Stimulated activated CD8-positive, alpha-beta memory T cell treated with anti-CD3 and anti-CD28 coated beads, Interleukin-2, amount 100 ng/mL, for 1 hour (primary cell): ENCODE measurements at places on chromosomes 5 and 9.

GRCh38 chr5:35853631-35854030, 3.1 kb upstream of the IL7R start:
- peak; percentile 36 for DNase-seq

- no peak for DNase-seq
Observed at GRCh38 chr5:161380486-161380885, 166.0 kb downstream of the GABRB2 start.

DNA sequence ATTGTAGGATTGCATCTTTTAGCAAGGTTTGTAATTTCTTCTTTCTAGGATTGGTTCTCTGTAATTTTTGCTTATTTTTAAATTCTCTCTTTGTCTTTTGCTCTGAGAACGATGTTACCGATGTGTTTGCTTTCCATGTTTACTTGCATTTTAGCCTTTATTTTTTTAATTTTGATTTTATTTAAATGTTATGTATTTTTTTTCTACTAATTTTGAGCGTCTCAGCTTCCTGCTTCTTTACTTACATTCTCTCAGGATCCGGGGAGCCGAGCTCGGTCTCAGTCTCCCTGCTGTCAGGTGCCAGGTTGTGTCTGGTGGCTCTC, 20.9 kb downstream of the ANXA2R start:
- DNase-seq, result no peak

DNA sequence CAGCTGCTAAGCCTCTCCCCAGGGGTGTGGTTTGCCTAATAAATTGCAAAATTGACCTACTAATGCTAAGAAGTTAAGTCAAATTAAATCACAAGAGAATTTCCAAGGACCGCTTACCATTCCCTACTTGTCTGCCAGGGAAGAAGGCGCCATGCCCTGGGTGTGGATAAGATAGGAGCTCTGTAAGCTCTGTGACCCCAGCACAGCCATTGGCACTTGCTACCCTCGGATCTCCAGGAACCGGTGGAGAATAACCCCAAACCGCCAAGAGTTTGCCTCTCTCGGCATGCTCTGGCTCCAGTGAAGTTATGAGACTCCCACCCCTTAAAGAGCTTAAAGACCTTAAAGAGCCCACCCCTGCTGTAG, 58.9 kb downstream of the NEURL1B start:
- no peak for DNase-seq

- DNase-seq, result no peak
Observed at GRCh38 chr9:23322392-23322791, 503.6 kb downstream of the ELAVL2 start.

DNA sequence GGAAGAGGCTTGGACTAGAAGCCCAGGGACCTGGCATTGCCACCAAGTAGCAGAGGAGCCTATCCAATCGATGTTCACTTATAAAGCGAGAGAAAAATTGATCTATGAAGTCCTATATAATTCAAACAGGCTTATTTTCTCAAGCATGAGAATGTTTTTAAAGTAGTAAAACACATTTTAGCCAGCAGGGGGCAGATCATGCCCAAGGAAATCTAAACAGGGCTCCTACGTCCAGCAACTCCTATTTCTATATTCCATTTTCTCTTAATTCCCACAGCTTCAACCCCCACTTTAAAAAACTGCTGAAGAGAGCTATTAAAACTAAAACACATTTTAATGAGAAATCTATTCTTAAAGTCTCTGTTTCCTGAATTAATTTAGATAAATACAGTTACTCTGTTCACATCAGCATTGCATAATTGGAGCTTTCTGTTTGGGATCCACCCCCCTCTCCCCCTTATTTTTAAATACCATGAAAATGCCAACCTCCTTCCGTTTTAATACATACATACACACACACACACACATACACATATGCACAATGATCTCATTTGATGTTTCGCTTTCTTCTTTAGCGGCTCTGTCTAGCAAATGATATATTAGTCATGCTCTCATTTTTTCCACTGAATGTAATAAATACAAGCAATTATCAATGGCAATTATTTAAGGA, 144.9 kb downstream of the MYO10 start:
- no peak for DNase-seq

DNA sequence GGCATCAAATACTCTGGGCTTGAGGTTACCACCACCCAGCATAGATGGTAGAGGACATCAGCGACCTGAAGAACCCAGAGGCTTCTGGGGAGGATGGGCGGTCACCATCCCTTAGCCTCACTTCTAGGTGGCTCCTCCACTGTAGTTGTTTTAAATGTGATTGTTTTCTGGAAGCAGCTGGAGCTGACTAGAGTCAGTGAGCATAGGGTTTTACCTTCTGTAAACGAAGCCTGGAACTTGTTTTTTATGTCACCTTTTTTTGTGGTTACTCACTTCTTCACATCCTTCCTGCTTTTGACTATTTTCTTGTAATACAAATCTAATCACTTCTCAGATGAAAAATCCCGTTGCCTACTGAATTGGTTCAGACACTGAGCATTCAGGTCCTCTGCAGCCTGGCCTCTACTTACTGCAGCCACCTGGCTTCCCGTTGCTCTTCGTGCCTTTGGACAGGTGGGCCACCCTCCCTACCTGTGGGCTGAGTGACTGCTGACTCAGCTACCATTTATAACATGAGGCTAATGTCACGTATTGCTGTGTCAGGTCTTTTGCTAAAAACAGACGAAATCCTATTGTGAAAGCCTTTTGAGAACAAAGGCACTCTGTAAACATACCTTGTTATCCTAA, 167.8 kb downstream of the MAN2A1 start:
- no peak for DNase-seq

DNA sequence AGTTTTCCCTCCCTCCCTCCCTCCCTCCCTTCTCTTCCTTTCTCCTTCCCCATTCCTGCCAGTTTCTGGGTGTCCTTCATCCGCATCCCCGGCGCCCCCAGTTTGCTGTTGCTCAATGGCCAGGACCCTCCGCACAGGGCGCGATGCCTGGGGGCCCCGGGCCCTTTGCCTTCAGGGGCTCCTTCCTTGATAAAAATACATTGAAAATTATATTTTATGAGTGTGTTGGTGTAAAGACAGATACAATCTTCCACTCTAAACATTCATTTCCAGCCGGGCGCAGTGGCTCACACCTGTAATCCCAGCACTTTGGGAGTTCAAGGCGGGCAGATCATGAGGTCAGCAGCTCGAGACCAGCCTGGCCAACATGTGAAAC, 7.6 kb upstream of the AGPAT2 start:
- no peak for DNase-seq

- no peak for DNase-seq
Observed at GRCh38 chr5:116438979-116439554, 135.6 kb downstream of the SEMA6A start.

DNA sequence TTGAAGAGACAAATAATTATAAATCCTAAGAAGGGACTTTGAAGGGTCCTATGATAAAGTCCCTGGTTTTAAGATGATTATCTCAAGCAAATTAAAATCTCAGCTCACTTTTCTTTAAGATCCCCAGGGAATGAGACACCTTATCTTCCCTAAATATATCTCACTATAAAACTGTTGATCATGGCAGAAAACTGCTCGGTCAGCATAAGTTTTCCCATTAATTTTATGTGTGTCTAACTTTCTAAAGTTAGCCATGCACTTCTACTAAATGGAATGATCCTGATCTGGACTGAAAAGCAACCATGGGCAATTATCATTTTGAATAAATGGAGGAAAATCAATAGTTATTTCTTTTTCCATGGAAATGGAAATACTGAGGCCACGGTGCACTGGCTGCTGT, 314.5 kb downstream of the TRPM3 start:
- DNase-seq, result no peak

- DNase-seq, result no peak
Observed at GRCh38 chr5:154214371-154215106, 24.0 kb downstream of the GALNT10 start.

DNA sequence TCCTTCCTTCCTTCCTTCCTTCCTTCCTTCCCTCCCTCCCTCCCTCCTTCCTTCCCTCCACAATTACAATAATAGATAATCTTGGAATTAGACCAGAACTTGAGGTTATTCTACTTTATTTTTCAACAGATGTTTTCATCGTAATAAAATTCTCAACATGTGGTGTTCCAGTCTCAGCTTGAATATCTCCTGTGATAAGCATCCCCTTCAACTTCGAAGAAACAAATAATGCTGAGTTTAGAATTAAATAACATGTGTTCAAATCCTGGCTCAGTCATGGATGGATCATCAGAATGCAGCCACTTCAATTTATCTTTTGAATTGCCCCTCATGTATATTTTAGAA, 91.4 kb upstream of the PAPPA start:
- DNase-seq, result no peak

- no peak for DNase-seq
Observed at GRCh38 chr5:32538031-32538547, 47.3 kb upstream of the SUB1 start.

GRCh38 chr9:114465906-114466900, 39.1 kb downstream of the WHRN start:
- DNase-seq, result no peak

DNA sequence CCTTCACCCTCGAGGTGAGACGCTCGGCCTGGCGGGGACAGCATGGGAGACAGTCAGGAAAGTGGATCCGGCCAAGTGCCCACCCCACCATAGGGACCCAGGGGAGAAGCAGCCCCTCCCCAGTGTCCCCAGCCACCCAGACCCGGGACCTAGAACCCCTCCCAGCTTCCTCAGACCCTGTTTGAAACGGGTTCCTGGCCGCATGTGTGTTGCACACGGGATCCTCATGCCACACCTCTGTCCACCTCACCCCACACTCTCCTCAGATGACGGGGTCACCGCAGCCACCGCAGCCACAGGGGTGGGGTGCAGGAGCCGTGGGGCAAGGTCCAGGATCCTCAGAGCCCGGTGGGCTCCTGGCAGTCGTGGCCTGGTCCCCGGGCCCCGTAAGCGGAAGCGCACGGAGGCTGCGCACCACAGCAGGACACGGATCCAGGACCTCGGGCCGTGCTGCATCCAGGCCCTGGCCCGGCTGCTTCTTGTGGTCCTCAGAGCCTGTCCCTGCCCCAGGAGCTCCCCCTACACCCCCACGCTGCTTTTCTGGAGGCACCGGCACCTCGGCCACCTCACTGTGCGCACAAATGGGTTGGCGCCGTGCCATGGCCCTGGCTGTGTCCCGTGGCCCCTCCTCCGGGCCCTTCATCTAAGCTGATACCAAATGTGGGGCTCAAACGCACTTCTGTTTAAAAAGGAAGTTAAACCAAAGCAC, 15.3 kb downstream of the TERT start:
- DNase-seq, result no peak

DNA sequence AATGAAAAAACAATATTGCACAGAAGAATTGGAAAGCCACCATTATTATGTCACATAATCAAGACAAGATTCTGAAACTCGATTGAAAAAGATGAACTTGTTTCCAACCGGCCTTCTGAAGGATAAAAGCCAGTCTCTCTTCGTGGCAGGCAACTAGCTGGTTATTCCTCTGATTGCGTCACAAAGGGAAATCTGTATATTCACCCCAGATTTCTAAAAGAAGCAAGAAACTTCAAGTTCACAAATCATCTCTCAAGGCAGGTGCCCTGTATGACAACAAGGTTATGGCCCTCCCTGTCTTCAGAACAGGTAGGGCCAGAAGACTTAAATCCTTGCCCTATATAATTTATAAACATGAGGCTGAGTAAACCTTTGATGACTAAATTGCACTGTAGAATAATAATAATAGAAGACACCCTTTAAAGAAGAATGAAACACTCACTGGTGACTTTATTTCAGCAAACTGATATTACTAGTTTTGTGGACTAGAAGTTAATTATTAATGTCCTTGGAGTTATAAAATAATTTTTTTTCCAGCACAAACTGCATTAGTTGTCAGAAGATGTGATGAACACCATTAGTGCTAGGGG, 2.9 kb upstream of the KLF4 start:
- DNase-seq, result no peak

- no peak for DNase-seq
Observed at GRCh38 chr5:40784027-40784653, 14.0 kb downstream of the PRKAA1 start.

DNA sequence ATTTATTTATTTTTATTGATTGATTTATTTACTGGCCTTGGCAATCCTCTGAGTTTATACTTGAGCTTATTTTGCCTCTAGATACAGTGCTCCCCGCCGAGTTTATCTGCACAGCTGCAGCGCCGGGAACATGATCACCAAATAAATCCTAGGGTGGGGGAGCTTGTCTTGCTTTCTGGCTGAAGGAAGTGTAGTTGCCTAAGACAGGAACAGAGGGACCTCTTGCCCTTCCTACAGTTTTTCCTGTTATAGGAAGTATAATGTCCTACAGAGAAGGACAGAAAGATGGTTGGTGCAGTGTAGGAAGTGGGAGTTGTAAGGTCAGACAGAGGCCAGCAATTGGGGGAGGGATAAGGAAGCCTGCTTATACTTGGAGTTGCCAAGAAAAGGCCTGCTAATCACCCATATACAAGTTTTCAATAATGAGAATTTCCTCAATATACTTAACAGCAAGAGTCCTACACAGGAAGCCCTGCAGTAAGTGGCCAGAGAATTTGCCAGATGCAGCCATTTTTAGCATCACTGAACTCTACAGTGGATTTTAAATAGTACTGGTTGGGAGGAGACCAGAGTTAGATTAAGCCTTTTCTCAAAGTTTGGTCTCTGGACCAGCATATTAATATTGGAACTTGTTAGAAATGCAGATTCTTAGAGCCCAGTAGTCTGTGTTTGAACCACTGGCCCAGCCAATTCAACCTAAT, 7.7 kb downstream of the AOPEP start:
- no peak for DNase-seq

DNA sequence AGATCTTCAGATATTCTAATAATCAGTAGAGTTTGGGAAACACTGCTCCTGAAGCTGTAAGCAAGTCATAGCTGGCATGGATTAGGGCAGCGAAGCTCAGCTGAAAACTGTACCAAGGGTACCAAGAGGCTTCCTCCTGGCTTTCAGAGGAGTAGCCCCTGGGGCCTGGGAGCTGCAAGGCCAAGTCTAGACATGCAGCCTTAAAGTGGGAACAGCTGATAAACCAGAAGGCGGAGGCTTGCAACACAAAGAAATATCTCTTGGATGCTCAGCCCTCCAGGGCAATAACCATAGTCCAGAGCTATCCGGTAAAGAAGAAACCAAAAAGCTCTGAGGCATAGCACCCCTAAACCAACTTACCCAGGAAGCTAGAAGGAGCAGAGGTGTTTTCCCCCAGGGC, 51.5 kb downstream of the MRPS30 start:
- DNase-seq, result no peak
